Kidney capillary endothelial cell (primary cell): ENCODE measurements at places on chromosomes 2 and 18.

GRCh38 chr2:233404222-233404621, 49.9 kb downstream of the DGKD start:
- peak; percentile 60 for DNase-seq

- DNase-seq: no peak
These were observed 191.2 kb upstream of the LRRTM4 start for GRCh38 chr2:77713412-77713811.

DNA sequence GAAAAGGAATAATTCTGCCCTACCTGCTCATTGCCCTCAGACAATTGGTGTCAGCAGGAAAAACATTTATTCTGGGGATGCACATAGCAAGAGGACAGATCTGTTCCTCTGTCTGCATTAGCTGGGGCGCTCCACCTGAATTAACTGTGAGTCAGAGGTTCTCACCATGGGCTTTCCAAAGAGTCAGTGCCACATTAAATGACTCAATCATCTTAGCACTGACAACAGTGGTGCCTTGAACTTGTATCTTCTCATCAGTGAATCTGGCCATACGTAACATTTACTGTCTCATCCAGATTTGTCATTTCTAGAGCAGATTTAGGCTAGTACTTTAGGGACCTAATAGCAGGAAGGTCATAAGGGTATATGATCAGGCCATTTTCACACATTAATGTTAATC, 358.1 kb upstream of the CRIM1 start:
- no peak for DNase-seq

DNA sequence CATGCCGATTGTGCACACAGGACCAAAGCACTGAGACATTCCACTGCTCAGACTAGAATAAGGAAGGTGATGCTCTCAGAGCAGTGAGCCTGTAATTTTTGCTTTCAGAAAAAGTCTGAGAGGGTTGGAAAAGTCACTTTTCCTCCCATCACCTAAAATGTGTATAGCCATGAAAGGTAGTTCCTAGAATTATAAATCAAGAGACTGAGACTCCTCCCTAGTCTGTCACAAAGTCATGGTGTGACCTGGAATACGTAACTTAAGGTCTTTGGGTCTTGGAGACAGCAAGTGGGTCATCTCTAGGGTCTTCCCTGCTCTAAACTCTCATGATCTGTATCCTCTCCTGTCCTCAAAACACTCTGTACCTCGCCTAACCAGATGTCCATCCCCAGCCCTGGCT, 16.9 kb downstream of the ZNF521 start:
- DNase-seq: no peak

DNA sequence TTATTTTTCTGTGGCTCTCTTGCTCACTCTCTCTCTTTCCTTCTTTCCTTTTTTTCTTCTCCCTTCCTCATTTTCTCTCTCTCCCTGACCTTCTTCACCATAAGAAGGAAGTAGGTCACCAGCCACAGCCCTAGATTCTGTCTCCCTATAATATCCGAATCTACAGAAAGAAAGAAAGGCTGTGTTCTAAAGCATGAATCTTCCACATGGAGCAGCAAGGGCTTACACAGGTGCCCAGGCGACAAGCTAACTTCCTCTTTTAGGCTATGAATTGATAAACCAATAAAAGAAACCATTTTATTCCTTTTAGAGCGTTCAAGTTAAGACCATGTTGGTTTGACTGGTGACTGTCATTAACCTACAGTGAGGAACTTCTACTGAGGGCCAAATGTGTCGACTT, 49.3 kb downstream of the CACNB4 start:
- no peak for DNase-seq

- no peak for DNase-seq
These were observed 4.6 kb upstream of the TEX51 start for GRCh38 chr2:126894082-126894481.

- no peak for DNase-seq
These were observed 28.1 kb upstream of the SCYGR2 start for GRCh38 chr2:227570615-227571014.

GRCh38 chr2:24858996-24859395, 61.0 kb downstream of the ADCY3 start:
- no peak for DNase-seq

DNA sequence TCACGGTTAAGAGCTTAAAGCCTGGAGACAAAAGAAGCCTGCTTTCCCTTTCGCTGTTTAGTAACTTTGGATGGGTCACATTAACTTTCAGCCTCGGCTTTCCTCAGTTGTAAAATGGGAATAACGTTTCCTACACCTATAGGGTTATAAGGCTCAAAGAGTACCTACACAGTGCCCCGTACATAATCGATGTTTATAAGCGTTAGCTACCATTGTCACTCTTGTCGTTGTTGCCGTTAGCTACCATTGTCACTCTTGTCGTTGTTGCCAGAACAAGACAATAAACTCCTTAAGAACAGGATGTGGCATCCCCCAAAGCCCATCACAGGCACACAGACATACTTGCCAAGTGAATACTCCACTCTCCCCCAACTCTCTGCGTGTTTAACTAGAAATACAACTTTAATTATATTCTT, 901 bp upstream of the MFSD6 start:
- no peak for DNase-seq

- no peak for DNase-seq
These were observed 8.0 kb downstream of the NGEF start for GRCh38 chr2:233005096-233005495.

GRCh38 chr2:2867397-2867979, 510.1 kb downstream of the EIPR1 start:
- DNase-seq: no peak

- no peak for DNase-seq
These were observed 31.6 kb downstream of the KCNK3 start for GRCh38 chr2:26723991-26724750.

- no peak for DNase-seq
These were observed 12.0 kb downstream of the RUFY4 start for GRCh38 chr2:218081063-218081462.

- peak; percentile 30 for DNase-seq
These were observed 105.7 kb upstream of the GAREM1 start for GRCh38 chr18:32576296-32576916.

DNA sequence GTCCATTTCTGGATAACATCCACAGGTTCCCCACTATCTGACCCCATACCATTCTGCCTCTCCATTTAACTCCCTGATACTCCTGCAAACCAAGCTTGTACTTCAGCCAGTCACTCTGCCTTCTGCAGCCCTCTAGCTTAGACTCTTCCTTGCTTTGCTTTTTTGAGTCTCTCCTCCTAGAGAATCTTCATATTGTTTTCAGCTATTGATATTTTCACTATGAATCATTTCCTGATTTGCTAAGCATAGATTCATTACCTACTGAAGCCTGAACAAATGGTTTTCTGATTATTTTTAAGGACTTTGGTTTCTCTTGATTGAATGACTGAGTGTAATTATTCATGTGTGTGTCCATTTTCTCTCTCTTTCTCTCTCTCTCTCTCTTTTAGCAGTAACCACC, 2102.3 kb upstream of the CELF4 start:
- peak; percentile 8 for DNase-seq

DNA sequence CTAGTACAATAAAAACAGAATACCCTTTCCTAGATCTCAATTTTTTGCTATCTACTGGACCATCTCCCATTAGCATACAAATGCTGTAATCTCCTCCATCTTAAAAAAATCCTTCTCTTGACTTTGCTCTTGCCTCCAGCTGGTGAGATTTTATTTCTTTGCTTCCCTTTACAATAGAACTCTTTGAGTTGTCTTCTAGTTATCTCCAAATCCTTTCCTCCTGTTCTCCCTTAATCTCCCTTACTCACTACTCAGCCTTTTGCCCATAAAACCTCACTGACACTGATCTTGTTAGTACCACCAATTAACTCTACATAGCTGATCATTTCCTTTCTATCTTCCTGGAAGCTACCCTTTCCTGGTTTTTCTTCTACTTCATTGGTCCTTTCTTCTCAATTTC, 63.5 kb upstream of the FRZB start:
- DNase-seq: no peak

DNA sequence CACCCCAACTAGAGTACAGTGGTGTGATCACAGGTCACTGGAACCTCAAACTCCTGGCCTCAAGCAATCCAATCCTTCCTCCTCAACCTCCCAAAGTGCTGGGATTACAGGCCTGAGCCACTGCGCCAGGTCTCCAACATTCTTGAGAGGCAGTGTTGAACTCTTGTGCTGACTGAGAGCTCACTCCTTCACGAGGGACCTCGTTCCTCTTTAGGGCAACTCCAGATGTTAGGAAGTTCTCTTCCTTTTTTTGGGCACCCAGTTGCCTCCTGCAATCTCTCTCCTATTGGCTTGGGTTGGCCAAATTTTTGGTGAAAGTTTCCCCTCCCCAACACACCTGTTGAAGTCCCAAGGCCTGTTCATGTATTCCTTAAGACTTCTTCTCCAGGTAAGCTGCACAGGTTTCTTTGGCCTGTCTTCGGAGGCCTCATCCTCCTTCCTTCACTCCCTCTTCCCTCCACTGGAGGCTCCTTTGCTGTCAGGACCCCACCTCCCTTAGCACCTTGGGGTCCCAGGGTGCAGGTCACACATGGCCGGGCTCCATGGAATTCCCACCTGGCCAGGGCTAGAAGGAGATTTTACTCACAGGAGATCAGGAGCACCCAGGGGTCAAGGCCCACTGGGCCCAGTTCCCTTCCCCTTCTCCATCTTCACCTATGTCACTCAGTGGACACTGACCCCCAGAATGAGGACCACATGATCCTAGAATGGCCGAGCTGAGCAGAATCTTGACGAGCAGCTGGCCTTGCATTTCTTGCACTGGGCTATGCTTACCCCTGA, 94.6 kb upstream of the SMAD2 start:
- DNase-seq: no peak

DNA sequence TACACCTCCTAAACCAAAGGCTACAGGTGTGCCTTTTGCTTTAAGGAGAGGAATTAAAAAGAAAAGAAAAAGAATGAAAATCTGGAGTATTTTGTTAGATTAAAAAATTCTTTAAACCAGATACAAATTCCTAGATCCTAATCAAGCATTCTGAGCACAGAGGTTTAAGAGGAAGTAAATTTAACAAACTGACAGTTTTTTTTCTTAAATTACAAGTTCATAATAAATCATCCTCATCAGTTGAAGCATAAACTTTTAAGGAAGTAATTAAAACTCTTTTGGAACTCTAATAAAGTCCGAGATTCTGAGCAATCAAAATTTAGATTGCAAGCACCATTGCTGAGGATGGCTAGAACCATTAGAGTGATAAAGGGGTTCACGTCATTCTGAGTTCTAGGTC, 75.1 kb downstream of the POLE4 start:
- no peak for DNase-seq

DNA sequence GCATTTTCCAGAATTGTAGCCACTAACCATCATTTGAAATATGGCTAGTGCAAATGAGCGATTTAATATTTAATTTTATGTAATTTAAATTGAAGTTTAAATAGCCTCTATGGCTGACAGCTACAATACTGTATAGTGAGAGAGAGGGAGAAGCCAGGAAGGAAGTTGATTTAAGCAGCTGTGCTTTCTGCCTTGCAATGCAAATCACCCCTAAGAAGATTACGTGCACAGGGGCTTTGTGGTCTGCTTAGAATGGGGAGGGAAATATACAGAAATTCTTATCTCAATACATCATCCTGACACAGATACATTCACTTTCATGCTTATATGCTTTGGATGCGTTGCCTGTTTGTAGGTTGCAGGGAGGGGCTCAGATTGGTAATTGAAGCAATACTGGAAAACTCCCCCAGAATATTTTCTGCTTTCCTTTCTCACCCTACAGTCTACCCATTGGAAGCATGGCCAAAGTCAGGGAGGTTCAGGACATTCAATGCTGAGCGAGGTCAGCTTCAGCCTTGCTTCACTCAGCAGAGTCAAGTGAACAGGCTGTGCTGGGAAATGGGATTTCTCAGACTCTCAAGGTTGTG, 674.0 kb downstream of the CNTNAP5 start:
- DNase-seq: no peak

DNA sequence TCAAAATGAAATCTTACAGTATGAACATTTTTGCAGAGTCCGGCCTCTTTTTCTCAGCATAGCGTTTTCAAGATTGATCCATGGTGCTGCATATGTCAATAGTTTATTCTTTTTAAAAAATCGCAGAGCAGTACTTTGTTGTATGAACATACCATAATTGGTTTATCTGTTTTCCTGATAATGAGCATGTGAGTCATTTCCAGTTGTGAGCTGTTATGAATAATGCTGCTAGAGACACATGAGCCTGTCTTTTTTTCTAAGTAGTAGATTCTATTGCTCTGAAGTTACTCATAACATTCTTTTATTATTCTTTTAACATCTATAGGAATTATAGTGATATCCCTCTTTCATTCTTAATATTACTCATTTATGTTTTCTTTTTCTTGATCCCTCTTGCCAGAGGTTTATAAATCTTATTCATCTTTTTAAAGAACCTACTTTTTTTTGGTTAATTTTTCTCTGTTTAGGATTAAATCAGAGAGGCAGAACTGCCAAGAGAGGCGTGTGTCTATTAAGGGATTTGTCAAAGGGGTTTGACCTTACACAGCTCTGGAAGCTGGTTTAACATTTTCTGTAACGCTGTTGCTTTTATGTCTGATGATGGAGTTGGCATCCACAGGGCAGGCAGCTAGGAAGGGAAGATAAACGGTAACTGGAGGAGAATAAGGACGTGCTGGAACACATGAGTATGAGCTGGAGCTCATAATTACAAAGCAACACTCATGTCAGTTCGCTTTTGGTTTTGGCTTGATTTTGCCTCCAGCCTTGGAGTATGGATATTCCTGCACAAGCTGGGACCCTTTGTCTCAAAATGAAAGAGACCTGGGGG, 47.4 kb downstream of the MGAT5 start:
- no peak for DNase-seq

- DNase-seq: no peak
These were observed 32.5 kb downstream of the PTPN18 start for GRCh38 chr2:130388221-130388907.

DNA sequence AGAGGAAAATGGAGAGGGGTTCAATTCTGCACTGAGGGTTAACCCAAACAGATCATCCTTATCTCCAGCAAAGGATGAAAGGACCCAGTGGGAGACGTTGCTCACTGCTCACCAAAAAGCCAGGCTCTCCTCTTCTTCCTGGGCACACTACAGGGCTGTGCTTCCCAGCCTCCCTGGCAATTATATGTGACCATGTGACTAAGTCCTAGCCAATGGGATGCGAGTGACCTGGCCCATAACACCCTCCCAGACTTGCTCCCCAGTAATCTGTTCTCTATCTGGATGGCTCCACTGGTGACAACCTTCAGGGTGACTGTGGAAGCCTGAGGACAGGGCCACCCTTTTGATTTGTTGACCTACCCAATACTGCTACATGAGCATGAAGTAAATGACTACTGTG, 10.9 kb upstream of the PRKCE start:
- no peak for DNase-seq

- no peak for DNase-seq
These were observed 79.1 kb downstream of the ZRANB3 start for GRCh38 chr2:135451966-135452365.

DNA sequence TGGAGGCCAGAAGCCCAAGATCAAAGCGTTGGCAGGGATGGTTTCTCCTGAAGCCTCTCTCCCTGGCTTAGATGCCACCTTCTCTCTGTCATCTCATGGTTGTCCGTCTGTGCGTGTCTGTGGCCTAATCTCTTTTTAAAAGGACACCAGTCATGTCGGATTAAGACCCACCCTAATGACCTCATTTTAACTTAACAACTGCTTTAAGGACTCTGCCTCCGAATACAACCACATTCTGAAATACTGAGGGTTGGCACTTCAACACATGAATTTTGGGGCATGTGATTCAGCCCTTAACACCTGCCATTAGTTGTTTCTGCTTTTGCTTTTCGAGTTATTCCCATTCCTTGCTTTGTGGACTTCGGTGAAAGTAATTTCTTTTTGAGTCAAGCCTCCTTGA, 97.8 kb upstream of the SMIM21 start:
- no peak for DNase-seq

- DNase-seq: no peak
These were observed 69.9 kb downstream of the PMS1 start for GRCh38 chr2:189854187-189854586.
